ENCODE measurements at places on chromosomes 1 and 21.

- DNase-seq: no peak
Measured at GRCh38 chr1:30366911-30367310, 356.5 kb downstream of the MATN1 start.

- DNase-seq: no peak
Measured at GRCh38 chr1:6535214-6535613, 19.1 kb downstream of the NOL9 start.

- DNase-seq: no peak
Measured at GRCh38 chr1:60527567-60527966, 454.0 kb upstream of the C1orf87 start.

GRCh38 chr1:12778907-12779306 lies 5.4 kb downstream of the PRAMEF12 start:
- DNase-seq: no peak

DNA sequence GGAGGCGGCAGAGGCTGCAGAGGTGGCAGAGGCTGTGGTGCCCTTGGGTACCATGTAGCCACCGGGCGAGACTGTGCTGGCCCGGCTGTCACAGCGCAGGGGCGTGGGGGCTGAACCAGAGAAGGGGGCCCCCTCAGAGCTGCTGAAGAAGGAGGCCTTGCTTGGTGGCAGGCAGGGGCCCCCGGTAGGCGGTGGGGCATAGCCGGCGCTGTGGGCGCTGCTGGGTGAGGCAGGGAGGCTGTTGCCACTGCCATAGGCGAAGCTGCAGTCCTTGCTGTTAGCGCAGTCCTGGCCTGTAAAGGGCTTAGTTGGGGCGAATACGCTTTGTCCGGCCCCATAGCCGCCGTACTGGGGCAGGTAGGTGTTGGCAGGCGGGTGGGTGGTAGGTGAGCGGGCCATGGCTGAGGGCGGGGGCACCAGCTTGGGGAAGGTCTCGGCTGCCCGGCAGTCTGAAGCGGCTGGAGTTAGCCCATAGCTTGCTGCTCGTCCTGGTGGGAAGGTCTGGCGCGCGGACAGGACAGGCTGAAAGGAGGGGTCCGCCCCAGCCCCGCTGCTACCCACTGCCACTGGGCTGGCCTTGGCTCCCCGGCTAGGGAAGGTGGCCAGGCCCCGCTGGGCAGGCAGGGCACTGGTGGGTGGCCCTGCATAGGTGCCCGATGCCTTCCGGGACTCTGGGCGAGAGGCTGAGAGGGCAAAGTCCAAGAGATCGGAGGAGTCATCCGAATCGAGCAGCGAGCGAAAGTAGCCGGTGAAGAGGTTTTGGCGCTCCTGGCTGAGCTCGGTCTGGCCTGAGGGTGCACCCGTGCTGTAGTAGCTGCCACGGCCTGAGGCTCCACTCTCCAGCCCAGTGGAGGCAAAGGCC lies 54.9 kb downstream of the AHDC1 start:
- no peak for DNase-seq

- no peak for DNase-seq
Measured at GRCh38 chr1:229762891-229763290, 136.8 kb downstream of the URB2 start.

GRCh38 chr1:214415131-214415530 lies 134.2 kb downstream of the SMYD2 start:
- no peak for DNase-seq

DNA sequence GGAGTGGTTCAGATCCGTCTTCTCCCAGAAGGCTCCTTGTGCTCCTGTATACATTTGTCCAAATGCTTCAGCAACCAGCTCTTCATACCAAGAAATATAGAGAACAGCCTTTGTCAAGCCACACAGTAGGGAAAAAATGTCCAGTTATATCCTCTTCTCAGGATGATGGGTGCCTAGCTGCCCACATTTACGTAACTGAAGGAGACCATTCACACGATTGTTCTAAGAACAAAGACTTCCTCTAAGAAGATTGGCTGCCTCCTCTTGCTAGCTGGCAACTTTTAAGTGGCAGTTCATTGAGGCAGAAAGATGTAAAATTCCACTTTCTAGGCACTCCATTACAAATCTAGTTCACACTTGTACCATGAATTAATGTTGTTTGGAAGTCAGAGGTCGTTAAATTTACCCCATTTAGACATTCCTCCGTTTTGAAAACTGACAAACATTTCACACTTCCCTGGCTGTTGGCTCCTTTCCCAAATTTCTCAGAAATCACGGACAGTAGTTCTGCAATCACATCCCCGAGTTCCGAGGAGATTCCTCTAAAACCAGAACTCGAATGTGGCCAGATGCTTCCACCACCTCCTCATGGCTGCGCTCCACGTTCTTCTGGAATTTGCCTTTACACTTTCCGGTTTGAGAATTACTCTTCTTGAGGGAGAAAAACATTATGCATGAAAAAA lies 45.6 kb upstream of the CSF1 start:
- DNase-seq: no peak

Measured in hematopoietic multipotent progenitor cell treated with erythropoietin and hydrocortisone succinate and interleukin-3 and kit ligand, for 8 days (in vitro differentiated cells).